ENCODE measurements at places on chromosomes 2 and 18.

- DNase-seq: no peak
Measured at GRCh38 chr2:66915237-66915636, 480.3 kb downstream of the MEIS1 start.

DNA sequence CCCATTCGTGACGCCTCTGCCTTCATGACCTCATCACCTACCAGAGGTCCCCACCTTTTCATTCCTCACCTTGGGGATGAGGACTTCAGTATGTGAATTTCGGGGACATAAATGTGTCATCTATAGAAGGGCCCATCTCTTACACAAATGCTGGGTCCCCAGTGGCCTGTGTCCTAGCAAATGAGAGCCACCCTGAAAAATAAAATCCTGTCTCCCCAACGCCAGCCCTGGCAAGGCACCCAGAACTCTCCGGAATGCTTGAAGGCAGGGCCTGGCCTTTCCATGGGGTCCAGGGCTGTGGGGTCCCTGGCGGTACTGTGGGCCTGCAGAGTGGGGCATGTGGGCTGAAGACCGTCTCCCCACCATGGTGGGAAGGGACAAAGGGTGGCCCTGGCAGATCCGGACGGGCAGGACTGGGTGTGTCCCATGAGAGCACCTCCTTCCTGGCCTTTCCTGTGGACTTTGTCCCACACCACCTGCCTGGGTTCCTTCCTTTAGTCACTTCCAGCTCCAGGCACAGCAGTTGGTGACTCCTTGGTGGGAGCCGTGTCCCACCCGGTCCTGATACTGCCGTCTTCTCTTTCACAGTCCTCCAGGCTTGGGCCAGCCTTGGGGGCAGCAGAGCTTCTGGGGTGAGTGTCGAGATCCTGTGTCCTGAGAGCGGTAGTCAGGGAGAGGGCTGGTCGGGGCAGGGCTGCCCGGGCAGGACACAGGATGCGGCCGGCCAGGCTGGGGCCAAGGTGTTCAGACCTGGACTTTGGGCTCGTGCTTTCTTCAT lies 18.6 kb downstream of the CAPN10 start:
- DNase-seq: no peak

- DNase-seq: no peak
Measured at GRCh38 chr2:120388222-120389035, 42.5 kb downstream of the INHBB start.

DNA sequence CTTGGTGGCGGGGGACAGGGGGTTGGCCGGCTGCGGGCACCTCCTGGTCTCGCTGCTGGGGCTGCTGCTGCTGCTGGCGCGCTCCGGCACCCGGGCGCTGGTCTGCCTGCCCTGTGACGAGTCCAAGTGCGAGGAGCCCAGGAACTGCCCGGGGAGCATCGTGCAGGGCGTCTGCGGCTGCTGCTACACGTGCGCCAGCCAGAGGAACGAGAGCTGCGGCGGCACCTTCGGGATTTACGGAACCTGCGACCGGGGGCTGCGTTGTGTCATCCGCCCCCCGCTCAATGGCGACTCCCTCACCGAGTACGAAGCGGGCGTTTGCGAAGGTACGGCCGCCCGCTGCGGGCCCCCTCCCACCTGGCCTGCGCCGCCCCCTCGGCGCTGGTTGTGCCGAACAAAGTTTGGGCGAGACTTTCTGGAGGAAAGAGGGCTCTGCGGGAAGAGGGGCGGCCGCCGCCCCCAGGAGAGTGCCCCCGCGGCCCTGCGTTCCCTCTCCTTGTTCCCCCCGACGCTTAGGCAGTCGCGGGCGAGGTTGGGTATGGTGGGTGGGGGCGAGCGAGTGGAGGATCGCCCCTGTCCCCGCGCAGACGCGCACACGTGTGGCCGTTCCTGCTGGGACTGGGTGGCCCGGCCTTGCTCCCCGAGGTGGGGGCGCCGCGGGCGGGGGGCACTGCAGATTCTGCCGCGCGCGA lies 866 bp downstream of the CRIM1 start:
- peak; percentile 34 for DNase-seq

GRCh38 chr2:204321910-204322751 lies 223.1 kb upstream of the PARD3B start:
- DNase-seq: no peak

GRCh38 chr2:37526323-37526722 lies 145.1 kb downstream of the CDC42EP3 start:
- DNase-seq: no peak

DNA sequence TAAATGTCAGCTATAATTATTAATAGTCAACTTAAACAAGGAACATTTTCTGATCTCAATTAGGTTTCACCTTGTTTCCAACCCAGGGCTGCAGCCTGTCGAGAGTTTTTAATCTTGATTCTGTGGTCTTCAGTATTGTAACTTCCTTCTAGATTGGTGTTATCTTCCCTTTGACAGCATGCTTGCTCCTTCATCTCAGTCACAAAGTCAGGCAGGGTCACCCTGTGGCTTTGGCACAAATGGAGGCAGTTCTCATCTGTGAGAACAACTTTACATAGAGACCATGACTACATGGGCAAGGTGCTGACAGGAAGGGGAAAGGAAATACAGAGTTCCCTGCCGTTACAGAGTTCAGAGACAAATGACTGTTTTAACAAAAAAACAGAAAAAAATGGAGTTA lies 50.5 kb downstream of the HNRNPLL start:
- no peak for DNase-seq

DNA sequence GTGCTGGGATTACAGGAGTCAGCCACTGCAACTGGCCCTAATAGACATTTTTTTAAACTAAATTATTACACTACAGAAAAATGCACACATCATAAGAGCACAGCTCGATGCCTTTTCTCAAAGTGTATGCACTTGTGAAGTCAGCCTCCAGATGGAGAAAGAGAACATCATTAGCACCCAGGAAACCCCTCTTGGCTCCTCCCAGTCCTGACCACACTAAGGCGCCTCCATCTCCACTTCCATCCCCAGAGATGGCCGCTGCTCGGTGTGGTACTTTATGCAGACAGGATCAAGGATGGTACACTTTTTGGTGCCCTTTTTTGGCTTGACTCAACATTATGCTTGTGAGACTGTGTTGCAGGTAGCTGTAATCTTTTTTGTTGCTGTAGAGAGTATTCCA lies 34.8 kb downstream of the RRM2 start:
- DNase-seq: no peak

DNA sequence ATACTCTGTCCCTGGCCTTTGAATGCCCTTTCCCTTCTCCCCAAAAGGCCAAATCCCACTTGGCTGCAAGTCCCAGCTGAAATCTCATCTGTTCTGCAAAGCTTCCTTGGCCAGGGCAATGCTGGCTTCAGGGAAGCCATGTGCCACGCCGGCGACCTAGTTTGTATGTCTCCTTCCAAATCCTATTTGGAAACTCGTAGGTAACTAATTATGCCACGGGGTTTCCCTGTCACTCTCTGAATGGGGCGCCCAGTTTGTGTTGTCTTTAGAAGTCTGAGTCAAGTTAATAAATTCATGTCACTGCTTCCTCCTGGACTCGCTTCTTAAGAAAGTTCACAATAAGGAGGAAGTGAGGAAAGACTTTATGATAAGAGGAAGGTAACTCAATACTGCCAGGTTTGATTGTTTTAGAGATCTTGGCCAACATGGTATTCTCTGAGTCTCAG lies 19.1 kb downstream of the FHL2 start:
- DNase-seq: no peak

DNA sequence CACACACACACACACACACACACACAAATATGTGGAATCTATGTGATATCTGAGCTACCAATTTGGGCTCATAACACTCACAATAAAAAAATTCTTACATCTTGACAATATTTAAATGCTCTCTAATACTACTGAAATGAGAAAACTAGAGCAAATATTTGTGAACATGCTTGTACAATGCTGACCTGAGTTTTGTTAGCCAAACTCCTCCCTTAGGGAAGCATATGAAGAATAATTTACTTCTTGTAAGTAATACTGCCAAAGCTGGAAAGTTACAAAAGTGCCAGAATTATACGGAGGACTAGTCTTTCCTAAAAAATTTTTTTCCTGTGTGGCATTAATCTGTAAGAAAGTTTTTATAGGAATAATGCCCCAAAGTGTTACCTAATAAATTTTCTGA lies 18.5 kb downstream of the MBD2 start:
- DNase-seq: no peak

DNA sequence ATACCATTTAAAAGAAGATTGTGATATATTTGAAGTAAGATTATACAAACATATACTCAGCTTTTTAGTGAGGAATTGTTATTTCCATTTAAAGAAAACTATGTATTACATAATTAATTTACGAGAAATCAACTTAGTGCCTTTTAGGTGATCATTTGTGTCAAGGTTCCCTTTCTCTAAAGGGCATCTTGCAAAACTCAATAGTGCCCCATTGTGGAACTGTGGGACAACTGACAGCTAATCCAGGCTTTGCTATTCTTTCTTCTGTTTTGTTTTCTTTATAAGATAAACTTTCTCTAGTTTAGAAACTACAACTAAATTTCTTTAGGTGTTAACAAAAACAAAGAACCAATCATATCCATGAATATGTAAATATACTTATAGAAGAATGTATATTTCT lies 24.3 kb upstream of the VIT start:
- peak; percentile 56 for DNase-seq

- no peak for DNase-seq
Measured at GRCh38 chr18:58464104-58464625, 164.7 kb downstream of the ALPK2 start.

- no peak for DNase-seq
Measured at GRCh38 chr18:58470292-58470691, 158.6 kb downstream of the ALPK2 start.

GRCh38 chr18:59660786-59661743 lies 36.2 kb downstream of the CCBE1 start:
- DNase-seq: no peak

- no peak for DNase-seq
Measured at GRCh38 chr2:26075173-26075572, 41.3 kb downstream of the RAB10 start.

DNA sequence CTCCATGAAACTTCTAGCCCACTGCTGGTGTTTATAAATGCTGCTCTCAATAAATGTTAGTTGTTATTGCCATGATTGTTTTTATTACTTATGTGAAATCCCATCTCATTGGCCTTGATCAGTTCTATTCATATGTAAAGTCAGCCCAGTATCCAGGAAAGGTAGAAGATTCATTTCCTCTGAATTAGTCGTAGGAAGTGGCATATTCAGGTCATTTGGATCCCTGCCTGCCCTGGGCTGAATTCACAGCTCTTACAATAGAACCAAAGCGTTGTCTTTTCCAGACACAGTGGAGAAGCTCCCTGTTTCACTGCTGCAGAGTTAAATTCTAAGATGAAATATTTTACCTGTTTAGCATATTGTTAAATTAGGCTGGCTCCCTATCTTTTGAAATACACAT lies 70.3 kb downstream of the MAIP1 start:
- DNase-seq: no peak

DNA sequence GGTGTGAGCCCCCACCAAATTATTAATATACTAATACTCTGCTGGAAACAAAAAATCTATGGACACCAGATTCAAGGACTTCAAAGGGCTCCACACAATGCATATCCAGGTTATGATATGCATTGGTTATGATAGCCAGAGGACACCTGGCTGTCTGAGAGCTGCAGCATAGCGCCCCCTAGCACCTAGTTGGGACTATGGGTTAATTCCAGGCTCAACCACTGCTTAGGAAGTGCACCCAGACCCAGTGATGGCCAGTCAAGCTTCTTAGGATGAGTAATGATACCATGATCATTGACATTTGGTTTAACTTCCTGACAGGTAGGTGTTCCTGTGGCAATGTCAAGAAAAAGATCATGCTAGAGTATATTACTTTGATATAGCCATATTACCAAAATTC lies 3.8 kb upstream of the FRZB start:
- peak; percentile 0 for DNase-seq

GRCh38 chr18:58687871-58688308 lies 16.6 kb downstream of the MALT1 start:
- no peak for DNase-seq

All from AML-193 (cell line).